ENCODE measurements at places on chromosomes 12 and 14. TPM values are rescaled to one million over a fixed set of nuclear protein-coding genes. Genes with fewer than 3 reads are reported as not detected.

DNA sequence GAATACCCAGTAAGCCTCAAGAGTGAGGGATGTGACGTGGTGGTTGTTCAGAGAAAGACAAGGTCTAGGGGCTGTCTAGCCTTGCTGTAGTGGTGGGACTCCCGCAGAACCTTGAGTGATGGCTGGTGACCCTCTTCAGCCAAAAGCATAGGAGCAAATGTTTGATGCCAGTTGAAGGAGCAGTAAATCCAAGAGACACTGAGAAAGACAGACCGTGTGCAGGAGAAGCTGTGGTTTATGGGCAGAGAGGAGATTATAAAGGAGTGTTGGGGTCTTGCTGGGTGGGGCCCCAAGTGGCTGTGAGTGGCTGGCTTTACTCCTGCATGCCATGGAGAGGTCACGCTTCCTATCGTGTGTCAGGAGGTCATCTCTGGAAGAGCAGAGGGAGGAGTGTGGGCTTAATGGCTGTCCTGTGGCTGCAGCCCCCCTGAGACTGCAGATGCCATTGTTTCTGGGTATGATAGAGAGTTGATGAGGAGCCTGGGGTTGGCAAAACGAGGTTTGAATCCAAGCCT, 152.0 kb upstream of the CCND2 start:
- no peak for DNase-seq

GRCh38 chr12:66397574-66398290, 95.4 kb downstream of the HELB start:
- DNase-seq: no peak

GRCh38 chr14:55470025-55470424, 29.6 kb upstream of the TBPL2 start:
- DNase-seq: no peak

The CLEC4A gene
- 2.8 TPM for total RNA-seq

The NANOG gene
- not detected for total RNA-seq

The TMPRSS12 gene
- total RNA-seq: not detected

- DNase-seq: no peak
Observed at GRCh38 chr12:34021071-34021470, 1.2 kb upstream of the ALG10 start.

GRCh38 chr12:24407884-24408283, 458.4 kb upstream of the SOX5 start:
- no peak for DNase-seq

- peak; percentile 69 for DNase-seq
Observed at GRCh38 chr14:105414456-105415371, 4.9 kb upstream of the MTA1 start.

DNA sequence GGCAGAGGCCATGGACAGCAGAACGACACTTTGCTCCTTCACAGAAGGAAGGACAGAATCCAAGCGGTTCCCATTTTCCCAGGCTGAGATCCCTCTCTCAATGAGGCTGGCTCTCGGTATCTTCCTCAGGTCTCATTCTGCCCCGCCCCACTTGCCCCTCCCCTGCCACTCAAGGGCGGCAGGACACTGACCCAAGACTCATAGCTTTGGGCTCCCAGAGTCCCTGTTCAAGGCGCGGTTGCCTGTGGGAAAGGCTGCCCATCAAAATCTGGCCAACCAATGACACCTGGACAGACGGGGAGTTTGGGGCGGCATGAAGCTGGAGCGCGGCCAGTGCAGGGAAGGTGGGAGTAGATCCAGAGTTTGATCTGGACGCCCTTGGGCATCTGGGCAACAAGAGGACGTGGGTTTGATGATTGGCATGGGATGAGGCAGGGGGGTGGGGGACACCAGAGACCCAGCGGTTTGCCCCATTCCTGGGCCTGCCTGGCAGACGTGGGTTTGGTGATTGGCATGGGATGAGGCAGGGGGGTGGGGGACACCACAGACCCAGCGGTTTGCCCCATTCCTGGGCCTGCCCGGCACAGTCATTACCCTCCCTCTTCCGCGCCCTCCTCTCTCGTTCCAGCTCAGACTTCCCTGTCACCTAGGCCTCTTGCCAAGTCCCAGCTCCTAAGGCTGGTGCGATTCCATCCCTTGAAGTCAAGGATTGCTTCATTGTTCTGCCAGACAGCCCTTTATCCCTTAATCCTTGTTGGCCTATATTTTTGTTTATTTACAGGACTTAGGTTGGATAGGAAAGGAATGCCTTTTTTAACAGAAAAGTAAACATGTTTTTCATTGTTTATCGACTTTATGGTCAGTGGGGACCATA, 92.1 kb downstream of the NINJ2 start:
- peak; percentile 81 for DNase-seq

GRCh38 chr12:21980544-21980943, 39.3 kb upstream of the ABCC9 start:
- DNase-seq: no peak

DNA sequence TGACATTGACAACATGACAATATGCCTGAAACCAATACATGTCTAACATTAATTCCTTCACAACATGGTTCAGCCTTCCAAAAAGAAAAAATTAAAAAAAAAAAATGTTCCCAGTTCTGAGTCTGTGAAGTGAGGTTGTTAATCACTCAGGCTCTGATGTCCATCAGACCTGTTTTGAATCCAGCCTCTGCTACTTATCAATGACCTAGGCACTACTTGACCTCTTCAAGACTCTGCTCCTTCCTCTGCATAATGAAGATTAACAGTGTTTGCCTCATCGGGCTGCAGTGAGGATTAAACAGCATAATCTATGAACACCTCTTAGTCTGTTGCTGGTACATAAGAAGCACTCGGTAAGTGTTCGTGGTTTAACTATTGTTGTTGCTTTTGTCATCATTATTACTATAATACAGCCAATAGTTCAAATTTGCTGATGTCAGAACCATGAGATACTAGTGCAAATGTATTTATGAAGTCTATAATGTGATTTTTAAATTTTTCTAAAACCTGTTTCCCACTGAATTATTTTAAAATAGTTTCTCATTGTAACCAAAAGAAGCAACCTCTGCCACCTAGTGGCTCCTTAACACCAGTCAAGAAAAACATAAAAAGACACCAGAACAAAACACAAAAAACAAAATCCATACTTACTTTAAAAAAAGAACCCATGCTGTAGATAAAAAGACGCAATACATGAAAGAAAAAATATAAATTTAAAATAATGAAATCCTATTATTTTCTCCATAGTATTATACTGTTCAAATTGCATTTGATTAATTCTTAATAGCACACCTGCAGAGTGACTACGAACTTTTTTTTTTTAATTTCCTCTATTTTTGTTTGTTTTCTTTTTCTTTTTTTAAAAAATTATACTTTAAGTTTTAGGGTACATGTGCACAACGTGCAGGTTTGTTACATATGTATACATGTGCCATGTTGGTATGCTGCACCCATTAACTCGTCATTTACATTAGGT, 20.3 kb upstream of the TMX1 start:
- DNase-seq: no peak

GRCh38 chr12:12870465-12870864, 20.9 kb upstream of the GPRC5A start:
- no peak for DNase-seq

The CLEC4E gene
- total RNA-seq: 5.1 TPM

The PLA2G1B gene
- not detected for total RNA-seq

- DNase-seq: no peak
Observed at GRCh38 chr12:132411457-132411856, 78.5 kb upstream of the FBRSL1 start.

The ANKRD33 gene
- not detected for total RNA-seq

DNA sequence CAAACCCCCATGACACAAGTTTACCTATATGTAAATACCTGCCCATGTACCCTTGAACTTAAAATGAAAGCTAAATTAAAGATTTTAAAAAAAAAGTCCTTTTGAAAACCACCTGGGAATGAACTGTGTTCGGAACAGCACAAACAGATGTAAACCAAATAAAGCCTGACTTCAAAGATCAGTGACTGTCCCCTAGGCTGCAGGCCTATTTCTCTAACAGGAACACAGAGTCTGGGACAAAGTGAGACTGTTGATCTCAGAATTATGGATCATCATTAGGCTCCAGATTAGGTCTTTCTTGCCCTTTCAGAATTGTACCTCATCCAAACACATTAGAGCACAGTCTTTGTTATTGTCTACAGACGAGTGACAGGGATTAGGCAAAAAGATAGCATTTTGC, 54.6 kb downstream of the PAH start:
- DNase-seq: no peak

The PLEKHG7 gene
- total RNA-seq: not detected

Measured in stomach (tissue), 19 donors.